ENCODE measurements at places on chromosomes 3 and 15.

DNA sequence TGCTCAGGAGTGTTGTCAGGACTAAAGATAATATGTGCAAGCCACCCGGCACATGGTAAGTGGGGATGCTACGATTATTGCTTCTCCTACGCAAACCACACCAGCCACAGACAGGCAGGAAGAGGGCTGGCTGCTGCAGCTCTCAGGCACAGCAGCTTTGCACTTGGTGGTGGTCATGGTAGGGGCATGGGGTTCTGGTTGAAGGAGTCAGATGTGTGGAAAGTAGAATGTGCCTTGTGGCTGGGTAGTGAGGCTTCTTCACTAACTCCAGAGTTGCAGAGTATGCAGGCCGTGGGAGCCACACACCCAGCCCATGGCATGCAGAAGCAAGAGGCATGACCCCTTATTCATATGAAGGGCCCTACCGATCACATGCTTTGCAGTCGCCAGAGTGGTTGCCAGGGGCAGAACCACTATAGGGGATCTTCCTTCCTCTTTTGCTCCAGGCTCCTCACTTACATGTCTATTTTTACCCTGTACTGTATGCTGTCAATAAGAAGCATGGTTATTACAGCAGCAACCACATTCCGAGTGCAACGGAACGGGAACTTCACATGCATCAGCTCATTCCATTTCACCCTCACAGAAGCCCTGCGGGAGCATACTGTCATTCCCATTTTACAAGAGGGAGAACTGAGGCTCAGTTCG lies 59.2 kb upstream of the HERC1 start:
- peak; percentile 34 for DNase-seq

GRCh38 chr15:35089551-35089950 lies 4.5 kb upstream of the NANOGP8 start:
- DNase-seq: no peak

DNA sequence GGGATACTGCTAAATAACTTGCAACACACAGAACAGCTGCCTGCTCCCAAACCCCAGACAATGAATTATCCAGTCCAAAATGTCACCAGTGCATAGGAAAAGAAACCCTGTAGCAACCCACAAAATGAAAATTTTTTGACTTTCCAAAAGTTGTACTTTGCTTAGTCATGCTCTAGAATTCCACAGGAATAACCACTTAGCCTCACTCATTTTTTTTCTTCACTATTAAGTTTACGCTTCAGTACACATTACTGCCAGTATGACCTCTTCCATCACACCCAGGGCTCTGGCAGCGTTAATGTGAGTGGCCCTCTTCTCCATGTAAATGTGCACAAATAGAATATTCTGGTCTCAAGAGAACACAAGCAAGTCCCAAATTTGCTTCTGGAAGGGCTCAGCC lies 259.8 kb downstream of the MAGI1 start:
- DNase-seq: no peak

DNA sequence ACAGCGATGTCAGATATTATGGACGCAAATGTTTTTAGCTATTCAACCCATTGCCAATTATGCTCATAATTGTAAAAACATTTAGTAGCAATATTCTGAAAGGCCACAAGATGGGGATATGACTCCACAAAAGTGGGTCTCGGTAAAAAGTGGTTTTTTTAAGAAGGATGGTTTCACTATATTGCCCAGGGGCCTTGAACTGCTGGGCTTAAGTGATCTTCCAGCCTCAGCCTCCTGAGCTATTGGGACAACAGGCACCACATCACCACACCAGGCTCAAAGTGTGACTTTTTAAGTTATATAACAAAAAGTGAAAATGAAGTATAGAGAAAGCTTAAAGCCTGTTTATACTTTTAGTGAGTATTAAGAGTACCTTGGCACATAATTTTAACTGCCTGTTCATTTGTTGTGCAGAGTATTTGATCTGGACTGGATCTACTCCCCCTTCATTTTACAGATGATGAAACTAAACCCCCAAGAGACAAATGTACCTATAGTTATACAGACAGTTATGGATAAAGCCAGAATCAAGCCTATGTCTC lies 9.4 kb downstream of the NAA50 start:
- DNase-seq: no peak

DNA sequence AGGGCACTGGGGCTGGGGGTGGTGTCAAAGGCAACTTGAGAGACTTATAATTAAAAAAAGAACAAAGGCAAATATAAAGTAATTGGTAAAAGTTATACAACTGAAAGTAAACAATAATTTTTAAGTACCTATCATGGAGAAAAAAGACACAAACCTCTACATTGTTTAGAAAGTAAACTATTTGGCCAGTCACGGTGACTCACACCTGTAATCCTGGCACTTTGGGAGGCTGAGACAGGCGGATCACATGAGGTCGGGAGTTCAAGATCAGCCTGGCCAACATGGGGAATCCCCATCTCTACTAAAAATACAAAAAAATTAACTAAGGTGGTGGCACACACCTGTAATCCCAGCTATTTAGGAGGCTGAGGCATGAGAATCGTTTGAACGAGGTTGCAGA lies 25.8 kb downstream of the RPSA start:
- DNase-seq: no peak

- no peak for DNase-seq
Observed at GRCh38 chr3:56782906-56783305, 18.8 kb downstream of the ARHGEF3 start.

DNA sequence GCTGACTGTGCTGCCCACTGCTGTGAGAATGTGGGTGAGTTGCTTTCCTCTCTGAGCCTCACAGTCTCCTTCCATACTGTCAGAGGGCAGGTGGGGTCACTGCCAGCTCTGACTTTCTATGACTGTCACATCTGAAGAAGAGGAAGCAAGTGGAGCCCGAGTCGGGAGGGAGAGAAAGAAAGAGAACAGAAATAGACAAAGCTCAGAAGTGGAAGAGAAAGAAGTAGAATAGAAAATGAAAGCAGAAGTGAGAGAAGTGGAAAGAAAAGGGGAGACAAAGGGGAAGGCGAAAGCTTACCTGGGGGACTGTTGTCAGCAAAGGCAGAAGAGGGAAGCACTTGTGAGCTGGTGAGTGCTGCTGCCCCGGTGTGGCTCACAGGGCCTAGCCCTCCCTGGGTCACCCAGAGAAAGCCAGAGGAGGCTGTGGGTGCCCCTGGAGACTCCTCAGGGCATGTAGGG lies 57.9 kb downstream of the EPHB1 start:
- DNase-seq: no peak

GRCh38 chr3:33202711-33203457 lies 15.7 kb downstream of the SUSD5 start:
- no peak for DNase-seq

GRCh38 chr3:70776081-70776480 lies 463.6 kb upstream of the MDFIC2 start:
- no peak for DNase-seq

DNA sequence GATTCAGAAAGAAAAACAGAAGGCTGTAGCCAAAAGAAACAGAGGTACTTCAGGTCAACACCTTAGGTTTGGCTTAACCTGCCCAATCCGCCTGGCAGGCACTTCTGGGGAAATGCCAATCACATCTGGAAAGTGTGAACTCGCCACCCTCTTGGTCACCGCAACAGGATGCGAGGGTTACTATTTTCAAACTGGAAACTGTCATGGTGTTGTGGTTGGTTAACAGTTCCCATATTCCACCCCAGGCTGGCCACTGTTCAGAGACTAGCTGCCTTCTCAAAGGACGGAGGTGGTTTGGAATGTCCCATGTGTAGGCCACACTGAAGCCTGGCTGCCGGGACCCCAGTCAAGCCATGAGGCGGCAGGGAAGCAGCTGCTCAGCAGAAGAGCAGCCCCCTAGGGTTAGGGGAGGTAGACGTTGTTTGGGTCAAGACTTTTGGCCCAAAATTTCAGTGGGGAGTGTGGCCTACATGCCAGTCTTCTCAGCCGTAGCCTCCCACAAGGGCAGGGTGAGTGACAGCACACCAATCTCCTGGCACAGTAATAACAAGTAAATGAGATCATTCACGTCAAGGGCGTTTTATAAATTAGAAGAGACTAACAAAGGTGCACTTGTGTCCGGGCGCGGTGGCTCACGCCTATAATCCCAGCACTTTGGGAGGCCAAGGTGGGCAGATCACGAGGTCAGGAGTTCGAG lies 54.6 kb downstream of the UMPS start:
- DNase-seq: no peak

- no peak for DNase-seq
Observed at GRCh38 chr15:65653341-65653740, 31.6 kb downstream of the SLC24A1 start.

- DNase-seq: no peak
Observed at GRCh38 chr15:25679492-25679891, 183.6 kb downstream of the ATP10A start.

DNA sequence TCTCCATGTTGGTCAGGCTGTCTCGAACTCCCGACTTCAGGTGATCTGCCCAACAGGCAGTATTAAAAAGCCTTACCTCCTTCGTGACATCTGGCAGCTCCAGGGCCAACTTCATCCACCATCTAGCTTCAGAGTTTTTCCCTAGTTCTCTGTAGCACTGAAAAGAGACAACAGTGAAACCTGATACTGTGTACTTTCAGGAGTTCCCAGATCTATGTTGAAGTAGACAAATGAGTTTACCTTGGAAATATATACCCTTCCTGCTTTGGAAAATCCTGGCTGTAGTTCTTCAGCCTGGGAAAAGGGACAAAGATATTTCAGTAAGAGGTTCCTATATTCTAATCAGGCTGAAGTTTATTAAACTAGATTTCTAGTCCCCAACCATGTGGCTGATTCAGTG lies 18.0 kb downstream of the RMDN3 start:
- DNase-seq: no peak

- no peak for DNase-seq
Observed at GRCh38 chr3:178518660-178519396, 17.4 kb upstream of the KCNMB2 start.

DNA sequence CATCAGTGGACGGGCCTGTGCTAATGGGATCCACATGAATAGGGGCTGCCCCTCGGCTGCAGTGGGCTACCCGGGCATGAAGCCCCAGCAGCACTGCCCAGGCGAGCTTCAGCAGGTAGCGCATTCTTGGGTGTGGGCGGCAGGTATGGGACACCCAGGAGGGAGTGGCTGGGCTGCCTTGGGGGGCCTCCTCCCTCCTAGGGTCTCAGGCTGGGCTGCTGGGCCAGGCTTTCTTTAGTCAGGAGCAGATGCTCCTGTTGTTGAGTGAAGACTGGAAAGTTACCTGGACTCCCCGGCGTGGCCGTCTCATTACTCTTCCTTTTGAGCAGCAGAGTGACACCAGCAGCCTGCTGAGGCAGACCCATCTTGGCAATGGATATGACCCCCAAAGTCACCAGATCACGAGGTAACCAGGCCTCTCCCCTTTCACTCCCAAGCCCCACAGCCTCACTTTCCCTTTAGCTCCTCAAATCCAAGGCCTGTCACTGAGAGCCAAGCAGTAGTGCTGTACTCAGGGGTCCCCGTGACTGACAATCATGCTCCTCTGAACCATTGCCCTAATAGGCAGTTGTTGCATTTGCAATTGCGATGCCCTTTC lies 73.2 kb downstream of the BOC start:
- DNase-seq: no peak

DNA sequence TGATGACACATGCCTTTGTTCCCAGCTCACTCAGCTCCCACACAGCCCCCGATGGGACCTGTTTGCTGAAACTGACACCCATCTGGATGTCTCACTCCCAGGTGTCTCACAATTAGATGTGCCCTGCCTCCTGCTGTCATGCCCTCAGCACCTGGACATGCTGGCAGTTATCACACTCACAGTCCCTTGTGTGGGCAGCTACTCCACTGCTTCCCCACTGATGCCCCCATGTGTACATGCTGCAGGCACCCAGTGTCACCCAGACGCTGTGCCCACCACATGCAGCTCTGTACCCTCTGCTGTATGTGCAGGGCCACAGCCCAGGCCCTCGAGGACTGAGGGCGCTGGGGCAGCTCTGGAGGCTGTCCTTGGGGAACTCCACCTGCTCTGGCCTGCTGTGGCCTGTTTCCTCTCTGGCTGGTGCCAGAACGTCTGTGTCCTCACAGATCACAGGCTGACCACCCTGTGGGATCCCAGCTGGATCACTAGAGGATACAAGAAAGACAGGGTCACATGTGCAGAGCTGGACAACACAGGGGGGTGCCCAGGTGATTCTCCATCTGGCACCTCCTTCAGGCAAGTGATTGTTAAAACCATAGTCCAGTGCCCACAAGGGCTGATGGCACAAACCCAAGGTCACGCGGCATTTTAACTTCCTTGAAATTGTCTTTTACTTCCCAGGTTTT lies 14.0 kb downstream of the C3orf22 start:
- no peak for DNase-seq

DNA sequence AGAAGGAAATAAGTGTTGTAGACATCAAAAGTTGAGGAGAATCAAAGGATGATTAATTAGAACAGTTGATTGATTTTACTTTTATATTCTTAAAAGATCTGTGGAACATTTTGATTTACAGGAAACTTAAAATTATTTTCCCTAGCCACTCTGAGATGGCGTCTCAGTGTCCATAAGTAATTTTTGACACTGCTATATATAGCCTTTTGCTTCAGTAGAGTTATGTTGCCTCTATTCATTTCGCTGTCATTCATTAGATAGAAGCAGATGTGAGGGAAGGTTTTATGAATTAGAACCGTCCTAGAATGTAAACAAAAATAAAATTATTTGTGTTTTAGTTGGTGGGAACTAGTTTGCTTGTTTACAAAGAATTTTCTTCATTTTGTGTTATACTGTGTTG lies 51.1 kb upstream of the EIF3J start:
- DNase-seq: no peak

DNA sequence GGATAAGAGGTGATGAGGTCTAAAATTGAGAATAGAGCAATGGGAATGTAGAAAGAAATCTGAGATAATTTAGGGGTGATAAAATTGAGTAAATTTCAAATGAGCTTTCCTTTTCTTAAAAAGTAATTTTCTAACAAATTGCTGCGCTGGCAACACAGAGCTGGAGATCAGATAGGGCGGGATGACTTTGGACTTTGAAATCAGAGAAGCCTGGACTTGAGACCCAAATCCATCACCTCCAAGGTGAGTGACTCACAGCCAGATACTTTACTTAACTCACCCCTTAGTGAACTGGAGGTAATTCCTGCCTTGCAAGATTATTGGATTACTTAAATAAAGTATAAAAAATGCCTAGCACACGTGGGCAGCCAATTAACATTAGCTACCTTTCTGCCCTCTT lies 80.8 kb downstream of the P2RY1 start:
- no peak for DNase-seq

DNA sequence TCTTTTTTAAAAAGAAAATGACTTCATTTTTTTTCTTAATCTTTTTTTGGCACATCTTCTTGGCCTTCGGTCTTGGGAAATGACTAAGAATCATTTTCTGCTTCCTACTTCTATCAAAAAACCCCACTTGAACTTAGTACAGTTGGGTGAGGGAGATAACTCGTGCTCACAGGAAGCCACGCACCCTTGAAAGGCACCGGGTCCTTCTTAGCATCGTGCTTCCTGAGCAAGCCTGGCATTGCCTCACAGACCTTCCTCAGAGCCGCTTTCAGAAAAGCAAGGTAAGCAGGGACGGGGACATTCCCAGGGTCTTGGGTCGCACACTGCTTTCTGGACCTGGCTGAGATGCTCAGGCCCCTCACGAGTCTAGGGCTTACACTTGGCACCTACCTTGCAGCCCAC lies at the start of gene CCR4:
Gene CCR4, plus strand, starts transcription at position 235 of the 402 bp plus-strand sequence. CDS start 1,779 bp downstream, outside the sequence.
- peak; percentile 18 for DNase-seq

- no peak for DNase-seq
Observed at GRCh38 chr15:85804481-85805170, 9.9 kb upstream of the KLHL25 start.

GRCh38 chr15:99450896-99451358 lies 114.9 kb upstream of the MEF2A start:
- DNase-seq: peak; percentile 23

GRCh38 chr15:70362350-70362749 lies 264.6 kb upstream of the TLE3 start:
- DNase-seq: no peak

Measured in activated T-helper 1 cell treated with anti-CD3 and anti-CD28 coated beads, Interleukin-2, amount 50 U/mL, for 16 hours (primary cell).